ENCODE measurements at places on chromosomes 4 and X.

DNA sequence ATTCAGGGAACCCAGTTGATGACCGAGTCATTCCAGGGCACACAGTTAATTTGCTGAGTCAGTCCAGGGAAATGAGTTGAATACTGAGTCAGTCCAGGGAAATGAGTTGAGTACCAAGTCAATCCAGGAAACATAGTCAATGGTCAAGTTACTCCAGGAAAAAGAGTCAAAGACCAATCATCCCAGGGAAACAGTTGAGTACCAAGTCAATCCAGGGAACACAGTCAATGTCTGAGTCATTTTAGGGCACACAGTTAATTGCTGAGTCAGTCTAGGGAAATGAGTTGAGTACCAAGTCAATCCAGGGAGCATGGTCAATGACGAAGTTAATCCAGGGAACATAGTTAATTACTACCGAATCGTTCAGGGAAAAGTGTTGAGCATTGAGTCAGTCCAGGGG, 754.4 kb downstream of the NLGN4X start:
- DNase-seq = no peak

DNA sequence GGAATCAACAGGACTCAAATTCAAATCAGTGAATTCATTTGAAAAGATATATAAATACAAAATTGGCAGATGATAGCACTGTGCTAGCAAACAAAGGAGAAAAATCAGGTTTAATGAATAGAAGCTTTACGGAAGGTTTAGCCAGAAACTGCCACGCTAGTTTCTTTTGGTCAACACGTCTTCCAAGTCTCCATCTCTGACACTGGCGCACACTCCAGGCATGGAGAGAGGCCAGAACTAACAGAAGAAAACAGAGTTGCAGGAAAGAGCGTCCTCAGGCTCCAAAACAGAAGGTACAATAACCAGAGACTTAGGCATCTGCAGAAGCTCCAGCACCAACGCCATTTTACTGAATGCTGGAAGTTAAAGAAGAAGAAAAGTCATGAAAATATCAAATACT, 497.3 kb upstream of the FRG1 start:
- DNase-seq = no peak

DNA sequence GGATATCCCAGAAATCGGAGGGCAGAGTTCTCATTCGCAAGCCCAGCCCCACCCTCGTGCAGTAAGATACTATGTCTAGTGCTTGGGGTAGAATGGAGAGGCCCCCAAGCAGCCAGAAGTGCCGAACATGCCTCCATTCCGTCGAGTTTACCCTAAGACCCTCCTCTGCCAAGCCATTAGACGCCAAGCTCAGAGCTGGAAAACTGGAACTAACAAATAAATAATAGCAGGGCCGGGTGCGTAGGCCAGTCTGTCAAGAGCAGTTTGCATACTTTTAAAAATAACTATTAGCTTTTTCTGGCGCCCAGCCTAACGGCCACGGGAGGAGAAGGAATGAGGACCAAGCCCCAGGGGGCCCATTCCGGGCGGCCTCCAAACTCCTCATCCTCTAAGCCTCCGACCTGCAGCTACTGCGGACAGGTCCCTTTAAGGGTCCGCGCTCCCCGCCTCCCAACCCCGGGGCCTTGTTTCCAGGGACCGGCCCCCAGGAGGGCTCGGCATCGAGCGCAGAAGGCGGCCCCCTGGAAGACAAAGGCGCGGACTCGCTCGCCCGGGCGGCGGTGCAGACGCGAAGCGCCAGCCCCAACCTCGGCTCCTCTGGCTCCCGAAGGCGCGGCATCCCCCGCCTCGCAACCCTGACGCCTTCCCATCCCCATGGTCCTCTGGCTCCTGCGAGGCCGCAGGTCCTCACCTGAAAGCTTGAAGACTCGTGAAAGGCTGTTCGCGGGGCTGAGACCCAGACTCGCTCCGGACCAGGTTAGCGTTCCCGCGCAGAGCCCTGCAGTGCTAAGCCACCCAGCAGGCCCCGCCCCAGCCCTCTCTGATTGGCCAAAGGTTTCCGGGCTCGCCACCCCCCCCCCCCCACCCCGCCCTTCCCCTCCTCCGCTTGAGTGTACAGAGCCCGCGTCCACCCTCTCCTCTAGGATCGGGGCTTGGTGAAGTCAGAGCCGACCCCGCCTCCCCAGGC, at the start of gene TMSB15A:
Gene TMSB15A, minus strand, starts transcription at position 765 of the 967 bp plus-strand sequence.
- peak; percentile 34 for DNase-seq

- no peak for DNase-seq
Measured at GRCh38 chr4:152991398-152991797, 55.3 kb downstream of the FHDC1 start.

GRCh38 chr4:14196131-14196530, 568.6 kb upstream of the BOD1L1 start:
- DNase-seq = no peak

- DNase-seq = no peak
Measured at GRCh38 chr4:53654300-53654758, 63.0 kb upstream of the LNX1 start.

GRCh38 chrX:85627363-85627762, 247.9 kb upstream of the POF1B start:
- DNase-seq = no peak

DNA sequence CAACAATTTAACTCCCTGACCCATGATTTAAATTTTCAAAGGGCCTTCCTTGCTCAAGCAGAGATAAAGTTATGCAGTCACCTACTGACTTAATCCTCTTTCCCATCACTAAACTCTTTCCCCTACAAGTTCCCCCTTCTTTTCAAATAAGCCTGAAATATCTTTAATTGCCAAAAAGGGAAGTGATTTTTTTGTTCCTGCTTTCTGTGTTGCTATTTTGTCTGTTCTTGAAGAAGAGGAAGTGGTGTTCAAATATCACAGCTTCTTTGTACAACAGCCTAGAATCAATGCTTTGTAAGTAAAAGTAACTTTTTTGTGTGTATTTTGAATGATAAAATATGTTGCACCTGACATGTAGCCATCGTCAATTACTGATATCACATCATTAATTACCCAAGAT, 595.9 kb downstream of the CENPC start:
- DNase-seq = no peak

GRCh38 chrX:45110494-45110893, 90.2 kb downstream of the DIPK2B start:
- DNase-seq = no peak

DNA sequence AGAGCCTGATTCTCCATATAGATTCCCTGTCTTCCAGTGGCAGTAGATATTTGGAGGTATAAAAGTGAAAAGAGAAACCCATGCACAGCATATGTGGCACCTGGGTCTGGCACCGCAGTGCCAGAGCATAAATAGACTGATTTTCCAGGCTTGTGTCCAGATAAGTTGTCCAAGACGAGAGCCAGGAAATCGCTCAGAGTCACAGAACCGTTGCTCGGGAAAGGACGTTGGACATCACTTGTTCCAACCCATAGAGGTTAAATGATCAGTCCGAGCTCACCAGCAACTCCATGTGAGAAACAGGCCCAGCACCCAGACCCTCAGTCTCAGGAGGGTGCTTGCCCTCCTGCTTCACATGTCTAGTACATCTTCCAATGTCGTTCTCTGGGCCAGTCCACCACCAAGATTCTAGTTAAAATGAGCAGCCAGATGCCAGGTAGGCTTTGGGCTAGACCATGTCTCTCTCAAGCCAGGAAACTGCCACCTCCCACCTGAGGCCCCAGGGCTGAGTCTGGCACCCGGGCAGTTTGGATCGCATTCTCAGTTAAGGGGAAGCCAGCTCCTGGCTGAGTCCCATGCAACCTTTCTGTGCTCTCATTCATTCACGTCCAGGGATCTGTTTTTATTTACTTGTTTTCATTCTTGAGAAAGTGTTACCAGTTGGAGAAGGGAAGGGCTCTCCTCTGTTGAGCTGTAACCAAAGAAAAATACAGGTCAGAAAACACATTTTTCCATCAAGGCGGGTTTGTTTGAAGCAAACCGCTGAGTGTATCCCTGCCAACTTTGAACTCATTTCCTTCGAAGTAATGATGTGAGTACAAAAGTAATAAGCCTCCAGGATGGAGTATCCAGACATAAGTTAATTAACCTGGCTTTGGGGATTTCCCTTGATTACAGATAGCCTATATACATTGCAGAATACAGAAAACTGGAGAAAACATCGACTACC, 91.7 kb downstream of the PHOX2B start:
- no peak for DNase-seq

DNA sequence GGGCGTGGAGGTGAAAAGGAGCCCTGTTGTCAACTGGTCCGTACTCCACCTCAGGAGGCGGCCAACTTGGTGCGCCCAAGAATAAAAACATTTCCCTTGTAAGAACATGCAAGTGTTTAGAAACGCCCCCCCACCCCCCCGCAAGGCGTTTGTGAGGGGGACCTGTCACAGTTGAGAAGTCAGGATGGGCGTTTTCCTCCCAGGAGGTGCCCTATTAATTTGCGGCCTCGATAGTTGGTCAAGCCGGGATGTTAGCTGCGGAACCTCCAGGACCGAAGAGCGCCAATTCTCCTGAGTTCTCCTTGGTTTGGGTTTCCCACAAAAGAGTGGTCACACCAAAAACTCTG, 651 bp upstream of the SAP30 start:
- peak; percentile 26 for DNase-seq

GRCh38 chr4:163806653-163807052, 312.2 kb downstream of the TMA16 start:
- no peak for DNase-seq

GRCh38 chr4:1899149-1900086, 28.2 kb downstream of the NSD2 start:
- peak; percentile 40 for DNase-seq

GRCh38 chr4:100087743-100088142, 102.5 kb downstream of the DDIT4L start:
- no peak for DNase-seq

DNA sequence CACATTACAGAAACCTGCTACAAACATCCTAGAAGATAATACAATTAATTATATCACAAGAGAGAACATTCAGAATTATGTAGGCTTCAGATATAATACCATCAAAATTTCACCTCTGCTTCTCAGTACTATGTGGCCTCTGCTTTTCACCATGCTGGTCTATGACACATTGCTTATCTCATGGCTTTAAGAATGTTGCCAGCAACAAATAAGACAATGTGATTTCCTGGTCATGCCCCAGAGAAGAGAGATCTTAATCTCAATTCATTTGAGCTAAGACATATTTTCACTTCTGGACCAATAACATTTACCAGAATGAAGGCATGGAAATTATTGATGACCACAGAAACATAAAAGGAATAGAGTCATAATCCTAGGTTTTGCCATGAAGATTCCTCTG, 1233.4 kb upstream of the ADGRL3 start:
- DNase-seq = no peak

DNA sequence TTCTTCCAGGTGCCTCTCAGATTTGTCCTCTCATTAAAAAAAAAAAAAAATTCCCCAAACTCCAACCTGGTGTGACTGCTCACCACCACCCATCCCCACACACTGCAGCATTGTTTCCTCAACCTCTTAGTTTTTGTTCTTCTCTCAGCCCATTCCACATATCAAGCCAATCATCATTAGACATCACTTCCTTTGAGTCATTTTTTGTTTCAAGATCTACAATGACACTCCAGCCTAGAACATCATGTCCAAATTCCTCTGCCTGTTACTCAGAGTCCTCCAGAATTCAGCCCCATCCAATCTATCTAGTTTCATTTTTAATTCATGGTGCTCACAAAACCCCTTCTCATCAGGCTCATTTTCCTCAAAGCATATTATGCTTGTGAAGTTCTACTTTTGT, 262.5 kb upstream of the TEX13A start:
- no peak for DNase-seq

- DNase-seq = no peak
Measured at GRCh38 chrX:155334486-155335336, at the start of gene CLIC2. Gene CLIC2 (minus strand): TSS chrX:155334614. CDS start chrX:155334427, 187 bp downstream.

GRCh38 chr4:158726633-158727032, 3.4 kb upstream of the PPID start:
- no peak for DNase-seq

DNA sequence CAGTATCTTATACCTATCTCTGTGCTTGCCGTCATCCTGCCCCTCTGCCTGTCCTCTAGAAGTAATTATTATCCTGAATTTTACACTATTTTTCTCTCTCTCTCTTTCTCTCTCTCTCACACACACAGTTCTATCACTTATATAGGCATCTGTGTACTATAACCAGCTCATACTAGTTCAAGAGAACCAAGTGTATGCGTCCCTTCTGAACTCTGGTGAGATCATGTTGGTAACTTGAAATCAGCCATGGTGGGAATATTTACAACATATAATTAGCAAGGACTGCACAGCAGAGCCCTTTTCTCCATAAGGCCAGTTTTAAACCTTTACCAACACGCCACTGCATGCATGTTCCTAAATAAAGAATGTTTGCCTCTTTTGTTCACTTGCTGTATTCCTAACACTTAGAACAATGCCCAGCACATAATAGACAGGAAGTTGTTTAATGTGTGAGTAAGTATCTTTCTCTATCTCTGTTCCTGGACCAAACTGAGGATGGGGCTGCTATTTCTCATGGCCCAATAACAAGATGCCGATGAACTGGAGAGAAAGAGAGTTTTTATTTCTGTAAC, 51.1 kb upstream of the IL21 start:
- DNase-seq = no peak

DNA sequence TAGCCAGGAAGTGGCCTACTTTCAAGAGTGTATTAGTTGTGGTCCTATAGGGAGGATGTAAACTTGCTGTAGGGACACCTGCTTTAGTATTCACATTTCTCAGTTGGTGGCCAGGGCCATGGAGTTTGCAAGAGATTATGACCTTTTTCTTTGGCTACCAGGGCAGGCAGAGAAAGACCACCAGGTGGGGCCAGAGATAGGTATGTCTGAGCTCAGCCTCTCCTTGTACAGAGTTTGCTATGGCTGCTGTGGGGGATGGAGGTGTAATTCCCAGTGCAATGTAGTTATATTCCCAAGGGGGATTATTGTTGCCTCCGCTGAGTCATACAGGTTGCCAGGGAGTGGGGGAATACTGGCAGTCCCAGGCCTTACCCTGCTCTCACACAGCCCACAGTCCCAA, 26.3 kb upstream of the DACH2 start:
- no peak for DNase-seq

DNA sequence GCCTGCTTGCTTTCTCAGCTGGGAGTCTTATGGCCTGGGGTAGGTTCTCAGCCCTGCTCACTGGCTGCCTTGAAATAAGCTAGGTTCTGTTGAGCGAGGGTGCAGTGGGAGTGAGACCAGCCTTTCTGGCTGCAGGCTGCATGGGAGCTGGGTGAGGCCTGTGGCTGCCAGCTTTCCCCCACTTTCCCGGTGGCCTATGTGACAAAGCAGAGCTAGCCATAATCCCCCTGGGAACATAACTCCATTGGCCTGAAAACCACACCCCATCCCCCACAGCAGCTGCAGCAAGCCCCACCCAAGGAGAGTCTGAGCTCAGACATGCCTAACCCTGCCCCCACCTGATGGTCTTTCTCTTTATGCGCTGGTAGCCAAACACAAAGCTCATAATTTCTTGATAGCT, 118.9 kb downstream of the KLHL4 start:
- no peak for DNase-seq

GRCh38 chrX:66717926-66718325, 79.0 kb upstream of the EDA2R start:
- no peak for DNase-seq

GRCh38 chrX:143664302-143664701, 28.4 kb upstream of the SLITRK4 start:
- no peak for DNase-seq

GRCh38 chr4:181085557-181085956, 1157.6 kb upstream of the TENM3 start:
- DNase-seq = no peak

GRCh38 chr4:57043347-57044251, 64.9 kb downstream of the POLR2B start:
- DNase-seq = no peak

Data from stimulated activated CD8-positive, alpha-beta memory T cell treated with anti-CD3 and anti-CD28 coated beads, Interleukin-2, amount 100 ng/mL, for 48 hours (primary cell).